ENCODE measurements at places on chromosomes 2 and 18. TPM values are rescaled to one million over a fixed set of nuclear protein-coding genes. Genes with fewer than 3 reads are reported as not detected.
A peak's percentile ranks its signal among the peaks of the same experiment; 100 is the strongest.

Gene PARD3B
- 0.11 TPM for total RNA-seq

DNA sequence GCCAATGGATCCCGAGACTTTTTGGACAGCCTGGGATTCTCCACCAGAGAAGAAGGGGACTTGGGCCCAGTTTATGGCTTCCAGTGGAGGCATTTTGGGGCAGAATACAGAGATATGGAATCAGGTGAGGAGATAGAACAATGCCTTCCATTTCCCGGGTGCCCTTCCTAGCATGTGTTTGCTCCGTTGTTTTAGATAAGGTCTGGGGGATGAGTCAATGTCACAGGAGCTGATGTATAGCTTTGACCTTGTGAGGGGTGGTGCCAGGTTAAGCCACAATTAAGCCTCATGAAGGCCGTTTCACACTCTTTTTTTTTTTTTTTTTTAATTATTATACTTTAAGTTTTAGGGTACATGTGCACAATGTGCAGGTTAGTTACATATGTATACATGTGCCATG, 4.7 kb downstream of the TYMS start:
- no peak overlapping the region for H3K4me3 ChIP-seq
- peaks cover 21% of the 10 kb centered on the region for H3K4me1 ChIP-seq
- H3K27ac ChIP-seq, result no peak overlapping the region
- DNase-seq, result no peak
- peaks cover 50% of the 10 kb centered on the region for H3K36me3 ChIP-seq

DNA sequence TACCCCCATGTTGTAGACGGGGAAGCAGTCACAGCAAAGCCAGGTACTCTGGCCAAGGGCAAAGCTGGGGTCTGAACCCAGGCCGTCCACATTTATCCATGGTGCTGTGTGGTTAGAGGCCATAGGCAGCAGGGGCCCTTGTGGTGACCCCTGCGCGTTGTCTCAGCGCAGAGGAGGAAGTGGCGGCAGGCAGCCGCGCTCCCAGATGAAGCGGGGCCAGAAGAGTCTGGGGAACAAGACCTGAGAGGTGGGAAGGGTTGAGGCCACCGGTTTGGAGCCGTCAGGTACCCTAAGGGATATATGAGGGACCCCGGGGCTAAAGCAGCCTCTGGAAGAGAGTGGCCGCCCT, 770 bp downstream of the ZNF396 start:
- H3K4me3 ChIP-seq, result peak overlapping the region; percentile 74
- no peaks in the 10 kb centered on the region for H3K27me3 ChIP-seq
- no peaks in the 10 kb centered on the region for H3K36me3 ChIP-seq
- H3K27ac ChIP-seq, result no peak overlapping the region
- peak; percentile 31 for DNase-seq

GRCh38 chr2:170339750-170340692, 162.1 kb downstream of the MYO3B start:
- H3K4me1 ChIP-seq, result peaks cover 22% of the 10 kb centered on the region
- no peak overlapping the region for H3K4me3 ChIP-seq
- peaks cover 2% of the 10 kb centered on the region for H3K27me3 ChIP-seq
- H3K36me3 ChIP-seq, result no peaks in the 10 kb centered on the region

Gene ABCG5
- not detected for total RNA-seq

GRCh38 chr2:234951664-234952269, at the start of gene SH3BP4:
TSS of gene SH3BP4 (plus strand) at chr2:234952017. CDS start at chr2:235035003, 82,986 bp downstream.
- H3K36me3 ChIP-seq, result no peaks in the 10 kb centered on the region
- peak within 1 kb of the TSS; percentile 62 for H3K4me3 ChIP-seq
- peaks cover 2% of the 10 kb centered on the region for H3K4me1 ChIP-seq

Gene SNRPD1
- total RNA-seq, result 159 TPM

GRCh38 chr2:240593703-240594451, 7.3 kb downstream of the CAPN10 start:
- no peak for DNase-seq
- H3K27ac ChIP-seq, result no peak overlapping the region
- H3K36me3 ChIP-seq, result peaks cover 1% of the 10 kb centered on the region

Gene SIX3
- total RNA-seq, result not detected

GRCh38 chr2:109067631-109068125, 61.3 kb upstream of the SH3RF3 start:
- no peak overlapping the region for H3K27ac ChIP-seq
- H3K4me3 ChIP-seq, result no peak overlapping the region
- no peaks in the 10 kb centered on the region for H3K27me3 ChIP-seq
- DNase-seq, result no peak
- no peaks in the 10 kb centered on the region for H3K36me3 ChIP-seq

Gene KCNJ3
- not detected for total RNA-seq

GRCh38 chr2:221111739-221112138, 460.4 kb downstream of the EPHA4 start:
- no peak overlapping the region for H3K4me3 ChIP-seq
- H3K4me1 ChIP-seq, result no peaks in the 10 kb centered on the region
- DNase-seq, result no peak
- peaks cover 6% of the 10 kb centered on the region for H3K27me3 ChIP-seq
- no peak overlapping the region for H3K27ac ChIP-seq

All from activated CD8-positive, alpha-beta T cell treated with anti-CD3 and anti-CD28 coated beads for 36 hours (primary cell).